Immature natural killer cell (primary cell): ENCODE measurements at places on chromosomes 2 and 18.

- peaks cover 8% of the 10 kb centered on the region for H3K27me3 ChIP-seq
- peaks cover 6% of the 10 kb centered on the region for H3K4me1 ChIP-seq
- no peaks in the 10 kb centered on the region for H3K36me3 ChIP-seq
- no peak overlapping the region for H3K4me3 ChIP-seq
These were observed 24.3 kb upstream of the ARHGAP25 start for GRCh38 chr2:68710336-68710735.

GRCh38 chr18:38052879-38053590 lies 487.4 kb upstream of the CELF4 start:
- H3K36me3 ChIP-seq: no peaks in the 10 kb centered on the region
- H3K27me3 ChIP-seq: peaks cover 2% of the 10 kb centered on the region
- H3K4me3 ChIP-seq: no peak overlapping the region
- H3K27ac ChIP-seq: no peak overlapping the region

DNA sequence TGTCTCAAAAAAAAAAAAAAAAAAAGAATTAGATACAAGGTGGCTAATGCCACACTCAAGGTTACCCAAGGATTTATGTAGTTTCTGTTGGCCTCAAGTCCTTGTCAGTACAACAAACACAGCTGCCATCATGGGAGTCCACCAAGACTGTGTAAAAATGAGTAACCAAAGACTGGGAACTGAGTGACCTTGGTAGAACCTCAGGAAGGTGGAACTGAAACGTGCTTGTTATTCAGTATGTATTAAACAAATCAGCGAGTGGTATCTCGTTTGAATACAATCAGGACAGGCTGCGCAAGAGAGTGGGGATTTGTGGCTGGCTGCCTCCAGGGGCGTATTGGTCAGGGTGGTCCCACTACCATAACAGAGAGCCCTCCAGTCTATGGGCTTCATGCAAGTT lies 1.6 kb upstream of the SFTPB start:
- no peaks in the 10 kb centered on the region for H3K4me1 ChIP-seq
- H3K4me3 ChIP-seq: no peak overlapping the region
- no peak for DNase-seq
- H3K27ac ChIP-seq: no peak overlapping the region
- H3K27me3 ChIP-seq: peaks cover 2% of the 10 kb centered on the region

- H3K36me3 ChIP-seq: peaks cover 4% of the 10 kb centered on the region
- H3K27ac ChIP-seq: peak overlapping the region; percentile 1
- H3K4me3 ChIP-seq: no peak overlapping the region
- no peaks in the 10 kb centered on the region for H3K27me3 ChIP-seq
- H3K4me1 ChIP-seq: peaks cover 36% of the 10 kb centered on the region
These were observed 17.1 kb downstream of the KRCC1 start for GRCh38 chr2:88038263-88039105.

- no peak for DNase-seq
- H3K4me1 ChIP-seq: no peaks in the 10 kb centered on the region
- H3K36me3 ChIP-seq: no peaks in the 10 kb centered on the region
- H3K27ac ChIP-seq: no peak overlapping the region
- H3K4me3 ChIP-seq: no peak overlapping the region
These were observed 397.1 kb upstream of the CDH20 start for GRCh38 chr18:60936101-60936500.

DNA sequence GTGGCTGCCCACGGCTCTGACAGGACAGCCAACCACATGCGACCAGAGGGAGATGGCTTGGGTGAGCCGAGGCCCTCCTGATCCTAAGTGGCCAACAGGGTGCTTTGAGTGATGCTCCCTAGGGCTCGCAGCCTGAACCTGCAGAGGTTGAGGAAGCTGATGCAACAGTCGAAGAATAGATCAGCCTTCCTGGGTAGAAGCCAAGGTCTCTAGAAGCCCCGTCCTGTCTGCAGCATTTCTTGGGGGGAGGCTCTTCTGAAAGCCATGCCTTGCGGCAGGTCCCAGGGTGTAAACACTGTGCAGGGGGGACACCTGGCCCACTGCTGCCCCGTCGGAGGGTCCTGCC lies 136.4 kb downstream of the HDAC4 start:
- no peak for DNase-seq
- peaks cover 3% of the 10 kb centered on the region for H3K36me3 ChIP-seq
- peaks cover 94% of the 10 kb centered on the region for H3K4me1 ChIP-seq
- peak overlapping the region; percentile 90 for H3K27ac ChIP-seq
- peaks cover 17% of the 10 kb centered on the region for H3K27me3 ChIP-seq

- peaks cover 10% of the 10 kb centered on the region for H3K36me3 ChIP-seq
- no peak for DNase-seq
- no peak overlapping the region for H3K4me3 ChIP-seq
- H3K27ac ChIP-seq: no peak overlapping the region
These were observed 21.2 kb downstream of the ODC1 start for GRCh38 chr2:10426726-10427617.

- H3K27me3 ChIP-seq: no peaks in the 10 kb centered on the region
- H3K4me3 ChIP-seq: no peak overlapping the region
- H3K4me1 ChIP-seq: peaks cover 78% of the 10 kb centered on the region
- no peak overlapping the region for H3K27ac ChIP-seq
- H3K36me3 ChIP-seq: peaks cover 28% of the 10 kb centered on the region
- no peak for DNase-seq
These were observed 36.5 kb downstream of the PPM1B start for GRCh38 chr2:44205169-44205568.

- no peaks in the 10 kb centered on the region for H3K27me3 ChIP-seq
- no peaks in the 10 kb centered on the region for H3K4me1 ChIP-seq
- H3K36me3 ChIP-seq: no peaks in the 10 kb centered on the region
- H3K4me3 ChIP-seq: no peak overlapping the region
- H3K27ac ChIP-seq: no peak overlapping the region
- DNase-seq: no peak
These were observed 170.5 kb upstream of the KCNJ3 start for GRCh38 chr2:154527962-154528361.

- no peak for DNase-seq
- H3K27ac ChIP-seq: no peak overlapping the region
- H3K4me3 ChIP-seq: no peak overlapping the region
- H3K4me1 ChIP-seq: no peaks in the 10 kb centered on the region
These were observed 740.3 kb upstream of the HS6ST1 start for GRCh38 chr2:129058981-129059380.

DNA sequence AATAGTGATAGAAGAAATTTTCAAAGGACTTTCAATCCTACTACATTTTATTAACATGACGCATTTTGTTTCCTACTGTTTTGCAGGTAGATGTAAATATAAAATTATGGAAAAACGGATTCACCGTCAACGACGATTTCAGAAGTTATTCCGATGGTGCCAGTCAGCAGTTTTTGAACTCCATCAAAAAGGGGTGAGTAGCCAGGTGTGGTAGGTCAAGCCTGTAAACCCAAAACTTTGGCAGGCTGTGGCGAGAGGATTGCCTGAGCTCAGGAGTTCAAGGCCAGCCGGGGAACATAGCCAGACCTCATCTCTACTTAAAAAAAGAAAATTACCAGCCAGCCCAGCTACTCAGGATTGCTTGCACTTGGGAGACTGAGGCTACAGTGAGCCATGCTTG lies 33.0 kb upstream of the MFSD2B start:
- no peaks in the 10 kb centered on the region for H3K4me1 ChIP-seq
- no peak overlapping the region for H3K27ac ChIP-seq
- H3K27me3 ChIP-seq: no peaks in the 10 kb centered on the region
- no peak overlapping the region for H3K4me3 ChIP-seq
- H3K36me3 ChIP-seq: peaks cover 9% of the 10 kb centered on the region

DNA sequence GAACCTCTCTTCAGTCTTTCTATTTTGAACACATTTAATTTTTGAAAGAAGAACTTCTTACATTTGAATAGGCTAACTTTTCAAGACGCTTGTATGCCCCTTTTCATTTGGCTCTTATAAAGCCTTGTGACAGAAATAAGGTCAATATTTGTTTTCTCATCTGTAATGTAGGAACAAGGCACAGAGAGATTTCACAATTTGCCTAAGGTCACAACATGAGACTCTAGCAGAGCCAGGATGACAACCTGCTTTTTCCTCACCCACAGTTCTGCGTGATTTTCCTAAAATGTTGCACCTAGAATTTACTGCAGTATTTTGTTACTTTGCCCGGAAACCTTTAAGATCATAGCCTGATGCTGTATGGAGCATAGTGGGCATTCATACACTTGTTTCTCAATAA lies 67.4 kb downstream of the TXNL1 start:
- H3K36me3 ChIP-seq: no peaks in the 10 kb centered on the region
- DNase-seq: no peak
- peaks cover 4% of the 10 kb centered on the region for H3K4me1 ChIP-seq
- no peak overlapping the region for H3K27ac ChIP-seq
- peaks cover 2% of the 10 kb centered on the region for H3K27me3 ChIP-seq

GRCh38 chr2:144030791-144031190 lies 489.1 kb downstream of the ZEB2 start:
- H3K27me3 ChIP-seq: no peaks in the 10 kb centered on the region
- H3K36me3 ChIP-seq: peaks cover 16% of the 10 kb centered on the region
- H3K4me3 ChIP-seq: no peak overlapping the region
- DNase-seq: no peak

DNA sequence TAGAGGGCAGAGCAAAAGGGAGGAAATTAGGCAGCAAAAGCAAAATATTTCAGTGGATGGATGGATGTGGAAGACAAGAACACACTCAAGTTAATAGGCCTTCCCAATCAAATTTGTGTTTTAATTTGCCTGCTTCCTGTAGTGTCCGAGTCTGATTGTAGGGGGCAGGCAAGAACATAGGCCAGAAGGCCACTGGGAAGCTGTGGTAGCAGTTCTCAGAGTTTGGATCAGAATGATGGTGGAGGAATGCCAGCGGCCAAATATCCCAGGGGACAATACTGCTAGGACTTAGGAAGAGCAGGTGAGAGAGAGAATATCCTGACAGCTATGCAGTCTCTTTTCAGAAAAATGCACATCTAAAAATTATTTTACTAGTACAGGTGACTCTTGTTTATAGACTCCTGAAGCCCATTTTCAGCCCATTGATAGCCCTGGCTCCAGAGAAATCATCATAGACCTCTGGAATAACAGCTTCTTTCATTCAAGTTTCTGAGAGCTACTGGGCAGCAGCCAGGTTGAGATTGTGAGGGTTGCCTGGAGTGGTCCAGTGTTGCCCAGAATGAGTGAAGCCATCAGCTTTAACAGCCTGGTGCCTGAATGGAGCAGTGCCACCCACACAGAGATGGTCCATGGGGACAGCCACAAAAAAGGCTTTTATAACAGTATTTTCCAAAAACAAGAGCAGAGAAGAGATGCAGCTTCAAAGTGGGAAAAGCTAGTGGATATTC lies 19.1 kb upstream of the SERPINE2 start:
- no peak overlapping the region for H3K27ac ChIP-seq
- no peak overlapping the region for H3K4me3 ChIP-seq
- no peak for DNase-seq
- no peaks in the 10 kb centered on the region for H3K36me3 ChIP-seq

- H3K4me3 ChIP-seq: peak overlapping the region; percentile 19
- DNase-seq: no peak
- peaks cover 71% of the 10 kb centered on the region for H3K4me1 ChIP-seq
- no peak overlapping the region for H3K27ac ChIP-seq
These were observed 218.9 kb downstream of the BCL2 start for GRCh38 chr18:63100630-63101055.

- no peaks in the 10 kb centered on the region for H3K4me1 ChIP-seq
- H3K36me3 ChIP-seq: no peaks in the 10 kb centered on the region
- H3K4me3 ChIP-seq: no peak overlapping the region
- no peak overlapping the region for H3K27ac ChIP-seq
- DNase-seq: no peak
- peaks cover 9% of the 10 kb centered on the region for H3K27me3 ChIP-seq
These were observed 30.7 kb upstream of the PPM1B start for GRCh38 chr2:44137872-44138551.

DNA sequence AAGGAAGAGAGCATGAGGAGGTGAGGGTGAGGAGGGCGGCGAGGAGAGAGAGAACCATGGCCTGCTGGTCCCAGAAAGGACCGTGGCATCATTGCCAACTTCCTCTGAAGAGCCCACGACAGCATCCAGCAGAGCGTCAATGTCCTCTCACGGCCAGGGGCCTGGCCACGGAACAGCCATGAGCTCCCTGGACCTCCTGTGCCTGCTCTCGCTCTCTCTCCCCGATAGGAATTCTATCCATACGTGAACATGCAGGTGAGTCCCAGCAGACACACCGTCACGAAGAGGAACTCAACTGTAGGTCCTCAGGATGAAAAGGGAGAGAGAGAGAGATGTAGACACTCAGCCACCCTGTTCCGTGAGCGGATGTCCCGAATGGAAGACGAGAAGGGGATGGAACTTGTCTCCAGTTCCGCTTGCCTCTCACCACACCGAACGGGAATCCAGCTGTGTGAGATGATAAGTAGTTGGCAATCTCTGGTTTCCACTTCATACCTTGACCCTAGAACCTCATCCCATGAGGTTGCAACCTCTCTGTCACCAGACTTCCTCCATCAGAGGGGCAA lies 107.6 kb downstream of the TNS1 start:
- H3K27ac ChIP-seq: no peak overlapping the region
- no peaks in the 10 kb centered on the region for H3K36me3 ChIP-seq
- no peak for DNase-seq
- H3K4me3 ChIP-seq: no peak overlapping the region
- no peaks in the 10 kb centered on the region for H3K27me3 ChIP-seq

DNA sequence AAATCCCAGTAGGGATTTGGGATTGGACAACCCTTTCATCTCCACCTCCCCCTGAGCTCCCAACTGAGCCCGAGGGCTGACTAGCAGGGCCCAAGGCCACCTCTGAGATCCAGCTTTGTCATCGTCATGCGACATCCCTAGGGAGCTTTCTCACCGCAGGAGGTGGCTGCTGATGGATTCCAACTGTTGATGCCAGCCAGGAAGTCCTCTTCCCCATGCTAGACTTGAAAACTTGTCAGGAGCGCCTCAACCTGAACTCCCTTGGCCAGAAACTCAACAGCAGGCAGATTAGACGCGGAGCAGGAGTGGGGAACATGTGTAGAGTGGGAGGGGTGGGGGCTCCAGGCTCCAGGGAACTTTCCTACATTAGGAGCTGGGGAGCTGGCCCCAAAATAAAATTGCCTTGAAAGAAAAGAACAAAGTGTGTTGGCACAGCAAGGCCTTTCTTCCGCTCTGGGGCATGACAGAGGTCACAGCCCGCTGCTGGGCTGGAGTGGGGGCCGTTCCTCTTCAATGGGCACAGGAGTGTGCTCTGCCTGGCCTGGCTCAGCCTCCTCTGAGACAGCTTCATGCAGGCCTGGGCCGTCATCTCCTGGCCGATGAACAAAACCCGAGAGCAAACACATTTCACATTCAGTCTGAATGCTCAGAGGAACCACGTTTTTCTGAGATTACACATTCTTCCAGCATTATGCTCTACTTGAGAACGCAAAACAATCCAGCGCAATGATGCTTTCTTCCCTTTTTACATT lies 34.5 kb downstream of the EMILIN2 start:
- no peak for DNase-seq
- peaks cover 4% of the 10 kb centered on the region for H3K27me3 ChIP-seq
- no peaks in the 10 kb centered on the region for H3K36me3 ChIP-seq
- H3K4me1 ChIP-seq: peaks cover 41% of the 10 kb centered on the region
- H3K27ac ChIP-seq: peak overlapping the region; percentile 69
- H3K4me3 ChIP-seq: no peak overlapping the region

- no peaks in the 10 kb centered on the region for H3K4me1 ChIP-seq
- H3K27ac ChIP-seq: no peak overlapping the region
- H3K36me3 ChIP-seq: no peaks in the 10 kb centered on the region
These were observed 32.7 kb downstream of the GNAL start for GRCh38 chr18:11721720-11722119.
